ENCODE measurements at places on chromosomes 11 and 22.

DNA sequence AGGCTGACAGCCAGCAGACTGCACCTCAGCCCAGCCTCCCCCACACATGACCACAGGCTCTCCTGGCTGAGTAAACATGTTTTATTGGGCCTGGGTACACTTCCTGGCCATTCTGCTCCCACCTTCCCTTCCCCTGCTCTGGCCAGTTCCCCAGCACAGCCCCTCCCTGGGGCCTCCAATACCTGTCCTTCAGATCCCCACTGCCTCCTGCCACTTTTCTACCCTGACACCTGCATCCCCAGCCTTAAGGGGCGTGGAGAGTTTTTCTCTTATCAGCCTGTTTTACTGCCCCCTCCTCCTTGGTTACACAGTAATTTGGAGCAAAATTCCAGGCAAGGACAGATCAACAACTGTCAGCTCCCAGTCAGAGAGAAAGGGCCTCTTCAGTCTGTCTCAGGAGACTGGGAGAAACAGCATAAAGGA, at the start of gene ISX:
Gene ISX, plus strand, starts transcription at position 363 of the 423 bp plus-strand sequence. CDS start 930 bp downstream, outside the sequence.
- no peak for DNase-seq

DNA sequence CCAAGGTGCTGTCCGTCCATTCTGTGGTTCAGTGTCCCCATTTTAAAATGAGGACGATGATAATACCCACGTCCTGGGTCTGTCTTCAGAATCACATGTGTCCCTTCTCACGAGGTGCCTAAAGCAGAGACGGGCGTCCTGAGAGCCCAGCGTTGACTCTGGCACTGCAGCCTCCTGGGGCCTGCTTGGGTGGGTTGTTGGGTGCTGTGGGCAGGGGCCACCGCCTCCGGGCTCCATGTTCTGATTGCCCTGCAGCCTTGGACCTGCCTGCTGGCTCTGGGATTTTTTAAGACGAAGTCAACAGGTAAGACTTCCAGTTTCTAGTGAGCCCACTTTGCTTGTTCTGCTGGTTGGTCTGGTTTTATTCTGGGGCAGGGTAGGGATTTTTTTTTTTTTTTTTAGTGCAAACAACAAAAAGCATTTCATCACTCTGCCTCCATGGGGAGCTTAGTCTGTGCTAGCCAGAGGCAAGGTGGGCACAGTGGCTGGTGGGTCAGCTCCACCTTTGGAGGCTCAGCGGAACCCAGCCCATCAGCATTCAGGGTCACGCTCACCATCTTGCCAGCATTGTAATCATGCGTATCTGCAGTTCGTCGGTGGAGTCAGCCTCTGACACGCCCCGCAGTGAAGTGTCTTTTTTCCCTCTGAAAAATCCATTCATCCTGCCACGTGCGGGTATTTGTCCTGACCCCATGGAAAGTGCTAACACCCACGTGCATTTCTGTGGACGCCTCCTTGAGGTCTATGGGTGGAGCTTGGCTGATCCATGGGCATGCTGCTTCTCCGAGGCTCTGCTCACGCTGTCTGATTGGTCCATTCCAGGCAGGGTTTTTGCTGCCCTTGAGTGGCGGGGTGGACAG, 28.3 kb downstream of the NADSYN1 start:
- DNase-seq, result no peak

GRCh38 chr11:126118806-126119205, 56.1 kb upstream of the CDON start:
- DNase-seq, result no peak

DNA sequence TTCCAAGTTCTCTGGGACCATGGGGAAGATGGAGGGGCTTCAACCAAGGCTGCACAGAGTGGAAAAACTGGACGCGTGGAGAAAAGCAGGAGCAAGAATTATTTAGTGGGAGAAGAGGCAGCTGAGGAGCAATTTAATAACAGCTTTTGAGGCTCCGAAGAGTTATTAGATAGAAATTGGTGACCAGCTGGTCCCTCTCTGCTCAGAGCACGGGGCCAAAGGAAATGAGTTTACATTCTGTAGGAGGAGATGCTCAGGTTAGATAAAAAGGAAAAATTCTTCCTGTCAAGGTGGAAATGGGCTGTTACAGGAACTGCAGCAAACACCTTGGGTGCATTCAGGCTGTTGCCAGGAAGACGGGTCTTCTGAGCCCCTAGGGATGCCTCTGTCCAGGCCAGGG, 47.0 kb upstream of the GALNT18 start:
- no peak for DNase-seq

GRCh38 chr11:102513869-102514268, 16.7 kb downstream of the MMP7 start:
- DNase-seq, result no peak

DNA sequence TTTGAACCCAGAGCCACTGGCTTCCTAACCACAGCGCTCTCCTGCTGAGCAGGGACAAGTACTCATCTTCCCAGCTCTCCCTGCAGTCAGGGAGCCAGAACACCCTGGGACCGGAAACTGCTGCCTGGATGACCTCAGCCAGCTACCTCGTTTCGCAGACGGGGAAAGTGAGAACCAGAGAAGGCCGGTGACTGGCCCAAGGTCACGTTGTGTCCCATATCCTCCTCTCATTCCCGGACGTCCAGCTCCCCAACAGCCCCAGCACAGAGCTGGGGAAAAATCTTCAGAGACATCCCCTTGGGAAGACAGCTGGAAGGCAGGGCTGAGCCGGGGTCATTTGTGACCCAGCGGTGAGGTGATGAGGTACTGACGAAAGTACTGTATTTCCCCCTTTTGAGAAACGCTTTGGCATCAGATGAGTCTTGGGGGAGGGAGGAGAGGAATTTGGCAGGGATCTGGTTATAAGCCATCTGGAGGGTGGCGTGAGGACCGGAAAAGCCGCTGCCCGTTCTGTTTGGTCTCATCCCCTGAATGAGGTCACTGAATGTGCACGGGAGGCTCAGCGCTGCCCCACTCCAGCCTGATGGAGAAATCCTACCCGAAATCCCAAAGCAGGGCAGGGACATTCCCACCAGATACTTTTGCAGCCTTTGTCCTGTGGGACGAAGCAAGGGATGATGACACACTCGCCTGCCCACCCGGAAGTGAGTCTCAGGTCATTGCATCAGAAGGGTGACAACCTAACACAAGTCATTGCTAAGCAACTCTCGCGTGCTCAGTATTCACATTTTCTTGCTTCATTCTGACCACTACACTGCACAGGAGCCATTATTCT, 41.1 kb downstream of the LIF start:
- DNase-seq, result no peak

- DNase-seq, result no peak
These were observed 1.4 kb downstream of the NUDT22 start for GRCh38 chr11:64227405-64227956.

DNA sequence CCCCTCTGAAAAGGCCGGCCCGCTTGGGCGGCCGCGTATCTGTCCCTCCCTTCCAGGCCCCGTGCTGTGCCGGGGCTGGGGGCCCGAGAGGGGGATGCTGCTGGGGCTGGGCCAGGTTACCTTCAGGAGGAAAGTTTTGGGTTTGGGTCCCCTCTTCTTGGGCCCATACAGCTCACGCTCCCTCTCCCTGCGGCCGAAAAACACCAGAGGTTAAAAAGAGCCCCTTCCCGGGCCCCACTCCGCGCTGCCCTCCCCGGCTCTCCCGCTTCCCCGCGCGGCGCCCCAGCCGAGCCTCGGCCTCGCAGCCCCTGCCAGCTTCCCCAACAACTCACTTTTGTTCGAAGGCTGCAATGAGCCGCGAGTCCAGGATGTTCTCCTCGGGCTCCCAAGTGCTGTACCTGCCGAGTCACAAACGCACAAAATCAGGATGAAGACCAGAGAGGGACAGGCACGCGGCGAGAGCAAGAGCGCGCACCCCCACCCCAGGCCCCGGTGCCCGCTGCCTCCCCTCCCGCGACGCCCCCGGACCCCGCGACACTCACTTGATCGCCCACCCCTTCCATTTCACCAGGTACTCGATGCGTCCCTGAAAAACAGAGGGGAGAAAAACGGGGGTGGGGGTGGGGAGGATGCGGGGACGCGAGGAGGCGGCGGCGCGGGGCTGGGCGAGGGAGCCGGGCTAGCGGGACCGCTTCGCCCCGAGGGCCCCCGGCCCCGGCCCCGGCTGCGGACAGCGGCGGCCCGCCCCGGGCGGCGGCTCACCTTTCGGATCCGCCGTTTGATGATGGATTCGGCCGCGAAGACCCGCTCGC, 450 bp downstream of the CBX6 start:
- DNase-seq, result no peak

DNA sequence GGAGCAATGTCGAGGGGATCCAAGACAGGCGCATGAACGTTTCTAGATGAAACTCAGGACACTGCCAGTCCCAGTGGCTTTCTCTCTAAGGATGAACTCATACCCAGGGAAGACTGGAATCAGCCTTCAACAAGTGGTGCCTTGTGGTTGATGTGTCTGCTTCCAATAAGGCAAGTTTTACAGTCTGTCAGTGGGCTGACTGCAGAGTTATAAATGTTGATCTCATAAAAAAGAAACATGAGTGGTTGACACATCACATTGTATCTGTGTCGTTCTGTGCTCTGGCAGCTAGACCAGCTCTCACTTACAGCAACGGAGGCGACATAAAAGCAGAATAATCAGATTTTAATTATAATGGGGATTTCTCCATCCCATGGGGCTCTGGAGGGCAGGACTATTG, 96.7 kb downstream of the SNX19 start:
- DNase-seq, result no peak

GRCh38 chr11:48150213-48150612, 66.4 kb upstream of the OR4B1 start:
- peak; percentile 80 for DNase-seq

DNA sequence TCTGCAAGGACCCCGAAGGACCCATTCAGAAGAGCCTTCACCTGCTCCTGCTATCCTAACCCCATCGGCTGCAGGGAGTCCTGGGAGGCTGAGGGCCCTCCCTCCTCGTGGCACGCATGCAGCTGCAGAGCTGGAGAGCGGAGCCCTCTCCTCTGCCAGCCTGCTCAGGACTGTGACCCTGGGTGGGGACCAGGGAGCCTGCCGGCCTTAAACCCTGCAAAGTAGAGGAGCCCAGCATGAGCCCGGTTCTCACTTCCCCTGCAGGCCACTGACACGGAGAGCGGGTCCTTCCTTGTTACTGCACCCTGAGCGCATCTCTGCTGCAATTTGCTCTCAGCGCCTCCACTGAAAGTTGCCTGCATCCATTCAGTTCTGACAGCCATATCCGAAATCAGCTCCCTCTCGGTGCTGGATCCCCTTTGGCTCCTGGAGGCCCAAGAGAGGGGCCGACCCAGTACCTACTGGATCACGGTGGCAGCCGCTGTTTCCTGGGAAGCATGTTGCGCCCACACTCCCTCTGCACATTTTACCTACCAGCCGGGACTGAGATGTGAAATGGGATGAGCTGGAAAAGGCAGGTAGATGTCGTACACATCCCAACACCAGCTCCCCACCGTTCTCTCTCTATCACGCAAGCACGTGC, 312.1 kb downstream of the NTM start:
- no peak for DNase-seq

DNA sequence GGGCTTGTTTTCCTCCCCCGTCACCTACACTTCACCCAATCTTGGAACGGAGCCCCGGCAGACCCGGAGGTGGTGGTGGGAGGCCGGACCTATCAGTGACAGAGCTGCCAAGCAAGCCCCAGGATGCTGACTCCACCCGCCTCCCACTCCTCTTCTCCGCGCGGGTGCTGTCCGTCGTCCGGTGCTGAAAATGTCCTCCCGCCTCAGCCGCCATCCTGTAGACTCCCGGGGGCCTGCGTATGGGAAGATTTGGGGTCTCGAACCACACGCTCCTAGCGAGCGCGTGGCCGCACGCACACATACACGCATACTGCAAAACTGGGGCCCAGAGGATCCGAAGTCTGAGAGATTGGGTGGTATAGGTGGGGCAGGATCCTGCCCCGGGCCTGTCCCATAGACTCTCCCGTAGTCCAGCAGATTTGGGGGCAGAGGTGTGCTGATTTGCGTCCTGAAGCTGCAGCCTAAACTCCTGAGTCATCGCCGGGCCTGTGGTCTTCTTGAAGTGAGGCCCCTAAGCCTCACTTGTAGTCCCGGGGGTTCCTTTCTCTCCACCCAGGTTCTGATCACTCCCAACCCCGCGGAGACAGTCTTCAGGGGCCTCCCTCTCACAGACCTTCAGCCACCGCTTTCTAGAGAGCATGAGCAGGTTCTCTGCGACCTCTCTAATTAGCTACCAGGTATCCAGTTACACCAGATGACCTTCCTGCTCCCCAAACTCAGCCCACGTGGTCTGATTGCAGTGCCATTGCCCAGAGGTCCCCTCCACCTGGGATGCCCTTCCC, 796 bp upstream of the YIF1A start:
- no peak for DNase-seq

GRCh38 chr11:18748766-18749365, 22.9 kb upstream of the IGSF22 start:
- DNase-seq, result no peak

DNA sequence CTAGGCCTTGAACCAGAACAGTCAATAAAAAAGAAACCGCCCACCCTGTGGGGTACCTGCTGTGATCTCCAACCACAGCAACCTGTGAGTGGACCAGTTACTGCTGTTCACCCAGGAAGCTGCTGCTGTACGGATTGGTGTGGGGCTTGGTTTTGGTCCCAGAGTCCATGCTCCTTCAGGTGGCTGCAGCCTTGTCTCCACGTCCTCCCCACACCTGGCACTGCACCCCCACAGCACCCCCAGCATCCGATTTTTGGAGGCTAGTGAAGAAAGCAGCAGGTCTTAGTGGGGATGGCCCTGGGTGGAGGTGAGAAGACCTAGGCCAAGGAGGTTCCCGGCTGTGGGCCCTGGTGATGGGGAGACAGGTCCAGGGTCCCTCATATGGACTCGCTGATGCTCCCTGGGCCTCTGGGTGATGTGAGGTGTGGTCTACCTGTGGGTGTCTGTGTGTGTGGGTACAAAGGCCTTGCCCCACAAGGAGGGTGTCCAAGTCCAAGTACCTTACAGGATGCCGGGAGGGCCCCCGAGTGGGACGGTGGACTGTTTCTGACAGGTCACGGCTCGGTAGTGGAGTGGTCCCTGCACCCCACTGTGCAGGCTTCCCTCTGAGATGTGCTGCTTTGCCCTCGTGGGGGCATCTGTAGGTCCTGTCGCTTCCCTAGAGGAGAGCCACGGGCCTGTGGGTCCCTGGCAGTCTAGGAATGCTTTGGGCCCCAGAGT, 283.4 kb downstream of the TBC1D22A start:
- no peak for DNase-seq

GRCh38 chr11:30429550-30429949, 106.6 kb downstream of the ARL14EP start:
- no peak for DNase-seq

DNA sequence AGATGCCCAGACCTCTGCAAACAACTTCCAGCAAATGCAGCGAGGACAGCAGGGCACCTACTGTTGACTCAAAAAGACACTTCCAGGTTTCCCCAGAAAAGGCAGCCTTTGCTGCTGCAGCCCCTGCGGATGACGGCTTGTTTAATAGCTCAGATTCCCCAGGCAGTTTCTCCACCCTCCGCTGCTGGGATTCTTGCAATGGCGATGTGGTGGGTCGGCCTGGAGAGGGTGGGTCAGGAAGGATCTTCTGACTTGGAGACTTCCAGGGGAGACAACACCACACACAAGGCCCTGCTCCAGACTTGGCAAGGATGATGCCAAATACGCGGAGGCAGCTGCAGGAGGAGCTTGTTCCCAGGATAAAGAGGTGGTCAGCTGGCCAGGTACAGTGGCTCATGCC, 17.9 kb upstream of the TREH start:
- DNase-seq, result no peak

Measured in glomerular endothelial cell (primary cell).